Type B pancreatic cell (in vitro differentiated cells): ENCODE measurements at places on chromosomes 5 and 9. TPM values are rescaled to one million over a fixed set of nuclear protein-coding genes. Genes with fewer than 3 reads are reported as not detected.

DNA sequence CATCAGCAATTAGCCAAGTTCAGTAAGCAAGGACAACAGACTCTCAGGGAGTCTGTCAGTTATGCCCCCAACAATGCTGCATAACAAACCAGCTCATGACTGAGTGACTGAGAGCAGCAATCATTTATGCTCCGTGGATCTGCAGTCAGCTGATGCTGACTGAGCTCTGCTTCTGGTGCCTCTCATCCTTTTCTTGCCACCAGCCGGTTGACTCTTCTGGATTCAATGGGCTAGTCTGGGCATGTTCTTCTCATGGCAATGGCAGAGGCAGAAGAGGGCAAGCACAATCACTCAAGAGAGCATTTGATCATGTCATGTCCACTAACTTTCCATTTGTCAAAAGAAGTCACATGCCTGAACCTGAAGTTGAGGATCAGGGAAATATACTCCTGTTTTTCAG lies 157.0 kb upstream of the NTRK2 start:
- no peak for DNase-seq

- no peak for DNase-seq
Observed at GRCh38 chr5:149561848-149562247, 10.6 kb upstream of the CSNK1A1 start.

DNA sequence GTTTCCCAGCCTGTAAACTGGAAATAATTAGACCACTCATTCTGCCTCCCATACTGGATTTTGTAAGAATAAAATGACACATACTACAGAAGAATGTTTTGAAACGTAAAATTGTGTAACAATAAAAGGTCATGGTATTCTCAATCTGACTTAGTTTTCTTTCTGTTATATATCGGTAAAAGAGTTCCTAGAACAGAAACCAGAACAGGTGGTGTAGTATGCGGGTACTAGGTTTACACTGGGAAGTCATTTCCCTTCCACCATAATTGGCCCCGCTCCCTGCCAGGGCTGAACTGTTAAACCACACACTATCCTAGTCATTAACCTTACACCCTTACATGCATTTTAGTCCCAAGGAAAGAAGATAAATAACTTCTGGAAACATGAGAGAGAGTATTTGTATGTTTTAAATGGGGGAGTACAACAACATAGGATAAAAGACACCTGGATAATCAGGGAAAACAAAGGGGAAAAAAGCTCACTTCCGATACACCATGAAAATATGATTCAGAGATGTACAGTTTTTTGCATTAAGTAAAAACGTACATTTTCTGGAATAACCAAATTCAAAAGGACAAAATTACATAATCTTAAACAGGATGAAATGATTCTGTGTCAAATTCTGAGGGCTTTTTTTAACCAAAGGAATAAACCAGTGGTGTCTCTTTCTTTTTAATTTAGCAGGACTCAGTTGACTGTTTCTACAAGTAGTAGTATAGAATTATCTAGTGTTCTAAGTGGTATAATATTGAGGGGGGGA lies 199.7 kb downstream of the GLIS3 start:
- DNase-seq = no peak

- no peak for DNase-seq
Observed at GRCh38 chr5:39019254-39019653, 54.9 kb downstream of the RICTOR start.

- DNase-seq = no peak
Observed at GRCh38 chr9:120928015-120928482, 1.5 kb upstream of the TRAF1 start.

- no peak for DNase-seq
Observed at GRCh38 chr5:62568800-62569432, 9.7 kb upstream of the LRRC70 start.

GRCh38 chr9:136187683-136188586 lies 17.0 kb downstream of the LHX3 start:
- DNase-seq = no peak

GRCh38 chr5:108487951-108488350 lies 106.1 kb upstream of the FBXL17 start:
- DNase-seq = no peak

DNA sequence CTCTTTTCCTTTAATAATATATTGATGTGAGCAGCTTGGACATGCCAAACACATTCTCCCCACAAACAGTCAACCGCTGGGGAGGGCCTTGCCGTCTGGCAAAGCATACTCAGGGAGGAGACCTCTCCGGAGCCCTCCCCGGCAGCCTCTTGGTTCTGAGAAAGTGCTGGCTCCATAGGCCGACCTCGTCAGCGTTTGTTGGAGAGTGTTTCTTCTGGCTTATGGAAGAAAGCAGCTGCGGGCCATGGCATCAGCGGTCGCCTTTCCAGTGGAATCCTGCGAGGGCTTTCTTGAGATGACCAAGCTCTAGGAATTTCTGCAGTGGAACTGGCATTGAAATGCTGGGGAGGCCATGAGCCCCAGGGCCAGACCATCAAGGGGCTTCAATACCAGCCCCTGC lies 405.7 kb upstream of the IRX4 start:
- no peak for DNase-seq

DNA sequence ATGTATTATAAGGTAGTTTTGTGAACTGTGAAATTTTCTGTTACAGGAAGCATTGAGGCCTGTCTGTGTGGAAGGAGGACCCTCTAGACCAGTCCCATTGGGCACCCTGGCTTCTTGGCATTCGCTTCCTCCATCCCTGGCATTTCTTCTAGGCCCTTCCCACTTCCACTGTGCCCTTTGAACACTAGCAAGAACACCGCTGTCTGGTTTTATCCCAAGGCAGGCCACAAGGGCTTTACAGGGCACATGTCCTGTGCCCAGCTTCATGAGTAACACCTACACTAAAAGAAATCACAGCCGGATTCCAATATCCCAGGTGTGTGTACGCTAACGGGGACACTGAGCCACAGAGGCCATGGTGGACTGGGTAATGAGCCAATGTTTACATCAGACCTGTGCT lies 99.8 kb downstream of the ADRB2 start:
- DNase-seq = no peak

STPG3 gene
- 0.31 TPM in 1 of 2 replicates, not detected in the other for total RNA-seq

PCDHA1 gene
- total RNA-seq = 0.45 TPM in 1 of 2 replicates, not detected in the other
